ENCODE measurements at places on chromosomes 5 and 9.

DNA sequence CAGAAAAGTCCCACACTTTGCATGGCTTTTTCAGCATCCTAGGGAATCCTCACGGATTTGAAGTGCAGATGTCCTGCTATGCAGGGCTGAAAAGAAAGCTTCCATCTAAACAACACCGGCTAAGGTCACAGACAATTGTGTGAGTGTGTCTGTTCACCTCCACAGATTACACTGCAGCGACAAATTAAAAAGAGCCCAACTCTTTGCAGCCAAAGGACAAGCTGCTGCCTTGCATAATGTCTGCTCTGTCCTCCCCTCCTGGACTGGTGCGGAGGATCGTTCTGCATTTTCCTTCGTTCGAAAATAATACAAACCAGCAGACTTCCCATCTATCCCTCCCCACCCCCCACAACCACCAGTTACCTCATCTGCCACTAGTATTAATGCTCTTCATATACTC lies 169.1 kb downstream of the MED27 start:
- DNase-seq = no peak

DNA sequence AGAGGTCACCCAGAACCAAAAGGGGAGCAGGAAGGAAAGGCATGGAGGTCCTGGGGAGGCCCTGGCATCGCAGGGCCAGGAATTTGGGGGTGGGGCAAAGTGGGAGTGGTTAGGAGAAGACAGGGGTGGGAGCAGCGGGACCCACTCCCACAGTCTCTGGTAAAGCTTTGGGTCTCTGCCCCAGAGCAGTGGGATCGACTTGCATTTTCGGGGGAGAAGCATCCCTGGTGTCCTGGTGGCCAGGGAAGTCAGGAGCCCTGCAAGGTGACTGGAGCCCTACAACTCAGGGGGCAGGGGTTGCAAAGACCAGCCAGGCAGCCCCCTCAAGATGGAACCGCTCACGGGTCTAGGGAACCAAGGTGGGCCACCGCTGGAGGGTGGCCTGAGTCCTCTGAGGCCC lies 22.4 kb upstream of the GTF3C5 start:
- DNase-seq = no peak

- DNase-seq = no peak
These were observed 28.0 kb downstream of the LCP2 start for GRCh38 chr5:170269579-170269978.

DNA sequence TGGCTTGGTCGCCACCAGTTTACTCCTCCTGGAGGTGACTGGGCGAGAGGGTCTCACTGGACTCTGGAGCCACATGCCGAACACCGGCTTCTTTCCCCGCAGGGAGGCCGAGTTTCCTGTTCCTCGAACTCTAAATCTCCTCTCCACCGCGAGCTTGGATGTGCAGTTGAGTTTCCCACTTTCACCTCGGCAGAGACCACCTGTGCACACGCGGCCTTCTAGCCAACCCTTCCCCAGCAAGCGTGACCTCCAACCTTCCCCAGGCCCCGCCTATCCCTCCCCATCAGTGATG lies 380.1 kb downstream of the IRX2 start:
- DNase-seq = no peak

DNA sequence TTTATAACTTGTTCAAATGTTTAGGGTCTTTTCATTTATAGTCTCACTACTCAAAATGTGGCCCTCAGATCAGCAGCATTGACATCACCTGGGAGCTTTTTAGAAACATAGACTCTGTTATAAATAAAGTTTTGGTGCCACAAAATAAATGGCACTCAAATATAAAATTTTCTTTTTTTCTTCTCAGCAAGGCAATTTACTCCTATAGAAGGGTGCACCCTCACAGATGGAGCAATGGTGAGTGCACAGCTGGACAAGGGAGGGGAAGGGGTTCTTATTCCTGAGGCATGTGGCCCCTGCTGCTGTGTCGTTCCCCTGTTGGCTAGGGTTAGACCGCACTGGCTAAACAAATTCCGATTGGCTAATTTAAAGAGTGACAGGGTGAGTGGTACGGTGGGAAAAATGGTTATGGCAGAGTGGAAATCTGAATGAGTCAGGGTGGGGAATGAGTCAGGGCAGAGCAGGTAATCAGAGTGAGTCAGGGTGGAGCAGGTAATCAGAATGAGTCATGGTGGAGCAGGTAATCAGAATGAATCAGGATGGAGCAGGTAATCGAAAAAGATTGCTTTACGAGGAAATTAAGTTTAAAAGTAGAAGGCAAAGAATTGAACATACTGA lies 31.8 kb upstream of the C7 start:
- no peak for DNase-seq

DNA sequence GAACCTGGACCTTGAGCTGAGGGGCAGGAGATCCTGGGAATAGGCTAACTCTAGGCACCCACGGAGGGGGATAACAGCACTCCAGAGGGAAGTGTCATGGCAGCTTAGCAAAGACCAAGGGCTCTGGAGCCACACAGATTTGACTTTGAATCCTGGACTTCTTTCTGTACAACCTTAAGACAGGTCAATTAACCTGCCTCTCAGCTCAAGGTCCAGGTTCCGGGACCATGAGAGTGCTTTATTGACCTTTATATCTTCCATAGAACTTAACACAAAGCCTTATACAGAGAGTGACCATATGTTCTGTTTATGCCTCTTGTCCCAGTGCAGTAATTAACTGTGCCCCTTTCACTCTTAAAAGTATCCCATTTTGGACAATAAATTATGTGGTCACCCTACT lies 90.5 kb upstream of the LRRTM2 start:
- no peak for DNase-seq

GRCh38 chr9:116409129-116409528 lies 255.5 kb downstream of the PAPPA start:
- no peak for DNase-seq

GRCh38 chr5:68962757-68963484 lies 130.9 kb upstream of the SLC30A5 start:
- peak; percentile 59 for DNase-seq

GRCh38 chr9:6471231-6471850 lies 58.3 kb downstream of the UHRF2 start:
- no peak for DNase-seq

DNA sequence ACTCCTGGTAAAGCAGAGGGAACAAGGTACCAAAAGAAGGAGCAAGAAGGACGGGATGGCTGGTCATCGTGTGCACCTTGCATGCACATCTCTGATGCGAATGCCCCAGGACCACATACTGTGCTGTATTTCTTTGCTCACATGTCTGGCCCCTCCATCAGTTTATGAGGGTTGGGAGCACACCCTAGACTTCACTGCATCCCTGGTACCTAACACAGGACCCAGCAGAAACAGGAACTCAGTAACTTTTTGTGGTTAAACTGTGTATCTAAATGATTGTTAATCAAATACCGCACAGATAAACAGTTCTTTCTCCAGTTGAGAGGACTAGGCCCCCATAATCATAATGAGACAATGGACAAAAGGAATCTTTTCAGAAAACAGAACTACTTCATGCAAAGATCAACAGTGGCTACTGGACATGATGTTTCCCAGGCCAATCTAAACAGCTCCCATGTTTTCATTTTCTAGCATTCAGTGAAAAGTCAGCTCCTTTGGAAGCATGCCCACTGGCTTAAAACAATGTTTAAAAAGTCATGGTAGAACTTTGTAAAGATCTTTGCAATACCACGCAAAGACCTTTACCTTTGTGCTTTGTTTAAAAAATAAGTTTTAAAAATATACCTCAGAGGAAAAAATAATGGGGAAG lies 55.5 kb upstream of the IFNK start:
- DNase-seq = no peak

- DNase-seq = no peak
These were observed 32.1 kb downstream of the MTMR12 start for GRCh38 chr5:32280656-32281081.

GRCh38 chr5:34894716-34895115 lies 20.6 kb downstream of the RAD1 start:
- no peak for DNase-seq

DNA sequence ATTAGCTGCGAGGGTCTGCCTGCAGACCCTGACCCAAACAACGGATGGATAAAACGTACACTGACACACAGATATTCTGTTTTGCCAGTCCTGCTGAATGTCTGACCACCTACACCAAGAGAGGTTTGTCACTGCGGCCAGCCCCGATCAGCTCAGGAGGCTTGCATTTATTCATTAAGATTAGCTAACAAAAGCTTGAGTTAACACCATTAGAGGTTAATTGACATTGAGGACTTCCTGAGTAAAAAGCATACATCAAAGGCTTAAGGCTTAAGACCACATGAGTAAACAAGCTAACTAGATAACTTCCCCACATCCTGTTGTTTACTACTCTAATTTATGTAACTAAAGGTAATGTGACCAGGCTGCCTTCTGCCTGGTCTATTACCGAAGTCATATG lies 198.1 kb upstream of the TRPC7 start:
- no peak for DNase-seq

- no peak for DNase-seq
These were observed 59.5 kb downstream of the PIK3R1 start for GRCh38 chr5:68274847-68275651.

GRCh38 chr5:167049043-167049663 lies 1242.3 kb upstream of the WWC1 start:
- peak; percentile 48 for DNase-seq

- DNase-seq = no peak
These were observed 71.3 kb downstream of the PPARGC1B start for GRCh38 chr5:149801307-149801990.

DNA sequence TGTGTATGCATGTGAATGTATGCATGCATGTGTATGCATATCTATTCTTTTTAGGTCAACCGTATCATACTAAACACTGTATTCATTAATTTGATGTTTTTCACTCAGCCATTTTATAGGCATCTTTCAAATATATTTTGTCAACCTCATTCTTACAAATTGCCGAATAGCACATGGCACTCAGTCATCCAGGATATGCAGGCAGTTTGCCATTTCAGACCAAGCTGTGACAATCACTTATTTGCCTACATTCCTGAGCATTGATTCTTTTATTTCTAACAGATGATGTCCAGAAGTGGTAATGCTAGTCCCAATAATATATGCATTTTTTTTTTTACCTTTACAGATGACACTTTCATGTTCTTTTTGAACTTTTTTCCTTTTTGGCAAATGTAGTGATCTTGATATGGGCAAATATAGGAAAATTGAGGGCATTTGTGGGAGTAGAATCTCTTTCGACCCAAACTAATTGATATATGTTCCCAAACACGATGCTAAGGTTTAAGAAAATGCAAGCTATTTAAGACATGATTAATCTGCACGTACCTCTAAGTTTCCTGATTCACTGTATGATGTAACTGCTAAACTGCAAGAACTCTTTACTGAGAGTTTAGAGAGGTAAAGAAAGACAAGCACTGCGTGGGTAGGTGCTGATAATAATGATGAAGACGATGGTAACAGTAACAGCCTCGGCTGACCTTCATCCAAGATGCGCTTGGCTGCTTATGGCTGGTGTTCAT lies 153.9 kb upstream of the DAP start:
- peak; percentile 59 for DNase-seq

DNA sequence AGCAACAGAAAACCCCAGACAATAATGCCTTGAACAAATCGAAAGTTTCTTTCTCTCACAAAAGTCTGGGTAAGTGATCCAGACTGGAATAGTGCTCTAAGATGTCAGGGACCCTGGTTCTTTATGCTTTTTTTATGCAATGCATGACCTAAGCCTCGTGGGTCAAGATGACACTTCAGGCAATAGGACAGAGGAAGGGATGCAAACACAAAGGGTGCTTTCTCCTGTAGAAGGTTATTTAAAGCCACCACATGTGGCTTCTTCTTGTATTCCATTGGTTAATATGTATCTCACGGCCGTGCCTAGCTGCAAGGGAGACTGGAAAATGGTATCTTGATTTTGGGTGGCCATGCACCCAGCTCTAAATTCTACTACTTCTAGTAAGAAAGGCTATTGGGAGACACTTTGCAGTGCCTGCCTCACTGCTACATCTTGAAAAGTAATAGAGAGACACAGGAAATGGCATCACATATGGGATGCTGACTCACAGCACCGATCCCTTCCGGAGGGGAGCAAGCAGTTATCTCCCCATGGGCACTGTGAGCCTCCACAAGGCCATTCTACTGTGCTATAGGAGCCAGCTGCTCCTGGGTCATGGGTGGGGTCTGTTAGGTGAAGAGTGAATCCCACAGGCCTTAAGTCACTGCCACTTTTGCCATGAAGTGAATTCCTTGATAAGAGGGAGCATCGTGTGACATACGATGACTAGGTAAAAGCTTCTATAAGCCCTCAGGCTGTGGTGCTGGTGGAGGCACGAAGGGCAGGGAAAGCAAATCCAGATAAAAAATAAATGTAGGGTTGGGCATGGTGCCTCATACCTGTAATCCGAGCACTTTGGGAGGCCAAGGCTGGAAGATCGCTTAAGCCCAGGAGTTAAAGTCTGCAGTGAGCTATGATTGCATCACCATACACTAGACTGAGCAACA lies 32.5 kb upstream of the RAB14 start:
- DNase-seq = peak; percentile 68

DNA sequence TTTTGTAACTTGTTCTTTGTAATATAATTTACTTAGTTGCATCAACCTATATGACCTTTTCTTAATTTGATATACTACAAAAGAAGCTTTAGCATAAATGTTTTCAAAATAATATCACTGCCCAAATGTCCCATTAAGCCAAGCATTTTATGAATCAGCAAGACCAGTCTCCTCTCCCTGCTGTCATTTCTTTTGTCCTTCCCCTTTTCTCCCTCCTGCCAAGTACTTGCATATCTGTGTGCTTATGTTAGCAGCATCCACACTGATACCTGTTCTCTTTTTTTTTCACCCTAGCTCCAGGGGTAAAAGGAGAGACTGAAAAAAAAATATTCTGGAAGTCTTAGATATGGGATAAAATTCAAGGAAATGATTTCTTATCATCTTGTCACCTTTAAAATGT lies 69.7 kb downstream of the ZSWIM6 start:
- peak; percentile 72 for DNase-seq

GRCh38 chr9:2013743-2014475 lies 1.2 kb upstream of the SMARCA2 start:
- peak; percentile 72 for DNase-seq

DNA sequence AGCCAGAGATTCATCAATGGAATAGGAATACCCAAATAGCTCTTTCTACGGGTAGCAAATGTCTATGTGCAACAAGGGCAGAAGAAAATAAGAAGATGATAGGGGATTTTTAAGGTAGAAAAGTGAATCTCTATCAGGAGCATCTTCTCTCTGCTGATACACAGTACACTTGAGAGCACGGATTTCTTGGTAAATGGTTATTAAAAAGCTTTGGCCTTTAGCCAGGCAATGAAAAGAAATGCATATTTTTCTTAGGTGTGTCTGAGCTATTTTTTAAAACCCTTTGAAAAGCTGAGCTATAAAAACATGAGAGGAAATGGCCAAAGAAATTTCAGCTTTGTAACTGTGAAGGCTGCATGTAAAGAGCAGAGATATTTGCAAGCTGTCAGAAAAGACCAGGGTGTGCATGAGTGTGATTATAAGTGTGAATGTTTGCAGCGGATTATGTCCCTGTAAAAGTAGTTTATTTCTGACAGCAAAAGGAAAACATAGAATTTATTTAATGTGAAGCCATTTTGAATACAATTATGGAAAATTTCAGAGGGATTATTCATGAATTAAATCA lies 487.1 kb upstream of the PIK3R1 start:
- DNase-seq = no peak

- DNase-seq = peak; percentile 99
These were observed 61.4 kb downstream of the UGCG start for GRCh38 chr9:111957856-111958631.
